ENCODE measurements at places on chromosomes 7 and 10.

GRCh38 chr7:24884401-24884800 is 95.6 kb downstream of the OSBPL3 start:
- no peak for DNase-seq

GRCh38 chr7:82330706-82331215 is 112.8 kb downstream of the CACNA2D1 start:
- no peak for DNase-seq

DNA sequence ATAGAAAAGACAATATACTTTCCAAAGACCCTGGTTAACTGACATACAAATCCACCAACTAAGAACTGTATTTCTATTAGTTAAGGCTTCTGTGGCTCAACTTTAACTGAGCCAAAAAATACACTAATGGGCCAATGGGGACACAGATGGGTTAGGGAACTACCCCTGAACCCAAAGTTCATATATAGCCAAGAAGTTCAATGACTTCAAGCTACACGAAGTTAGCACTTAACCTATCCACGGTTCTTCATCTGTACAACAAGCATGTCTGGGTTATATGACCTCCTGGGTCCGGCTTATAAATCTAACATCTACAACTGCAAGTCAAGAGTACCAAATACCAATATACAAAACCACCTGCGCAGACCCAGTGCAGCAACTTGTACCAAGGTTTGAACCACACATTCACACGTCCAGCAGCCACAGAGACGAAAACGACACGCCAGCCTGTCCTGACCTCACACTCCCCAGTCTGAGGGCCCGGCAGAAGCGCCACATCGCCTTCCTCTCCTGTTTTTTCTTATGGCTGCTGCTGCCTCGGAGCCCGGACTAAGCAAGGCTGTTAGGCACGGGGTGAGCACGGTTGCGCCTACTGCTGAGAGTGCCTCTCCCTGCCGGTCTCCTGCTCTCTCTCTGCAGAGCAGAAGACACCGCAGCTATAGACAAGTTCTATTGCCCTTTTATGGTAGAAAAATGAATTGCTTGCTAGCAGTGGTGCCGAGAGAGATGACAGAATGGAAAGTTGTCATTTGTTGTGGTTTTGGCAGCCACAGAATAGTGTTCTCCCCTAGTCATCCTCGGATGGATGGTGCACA is 86.3 kb downstream of the RNF216 start:
- peak; percentile 25 for DNase-seq

GRCh38 chr7:147858421-147858820 is 732.1 kb upstream of the C7orf33 start:
- no peak for DNase-seq

DNA sequence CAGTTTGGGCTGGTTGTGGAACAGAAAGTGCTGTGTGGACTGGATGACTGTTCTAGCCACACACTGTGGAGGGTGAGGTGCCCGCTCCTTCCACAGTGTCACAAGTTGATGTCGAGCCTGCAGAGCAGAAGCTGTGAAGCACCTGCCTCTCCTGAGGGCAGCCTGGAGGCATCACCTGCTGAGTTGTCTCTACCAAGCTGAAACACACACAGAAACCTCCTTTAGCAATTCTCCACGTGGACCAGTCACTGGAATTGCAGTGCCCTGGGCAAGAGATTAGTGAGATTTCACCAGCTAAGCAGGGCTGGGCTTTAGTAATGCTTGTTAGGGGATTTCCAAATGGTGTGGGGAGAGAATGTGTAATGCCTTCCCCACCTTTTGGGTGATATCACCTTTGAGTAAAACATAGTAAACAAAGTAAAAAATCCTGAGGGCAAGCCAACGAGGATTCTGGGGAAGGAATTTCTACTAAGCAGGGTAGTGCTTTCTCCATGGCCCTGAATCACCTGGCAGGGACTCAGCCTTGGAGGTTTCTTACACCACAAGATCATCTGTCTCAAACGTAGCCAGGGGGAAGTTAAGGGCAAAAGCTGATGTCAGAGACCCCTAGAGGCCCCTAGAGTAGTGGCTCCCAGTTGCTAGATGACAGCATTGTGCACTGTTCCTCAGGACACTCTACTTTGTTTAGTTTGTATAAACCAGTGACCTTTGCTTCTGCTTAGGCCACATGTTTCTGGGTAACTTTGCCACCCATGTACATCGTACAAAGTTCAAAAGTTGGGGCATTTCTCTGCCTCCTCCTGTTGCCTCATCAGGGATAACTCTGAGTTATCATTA is 233.1 kb upstream of the IGFBP3 start:
- no peak for DNase-seq

GRCh38 chr10:15725603-15726002 is 5.9 kb upstream of the ITGA8 start:
- DNase-seq, result no peak
